ENCODE measurements at places on chromosomes 1 and 21. TPM values are rescaled to one million over a fixed set of nuclear protein-coding genes. Genes with fewer than 3 reads are reported as not detected.

- no peak for DNase-seq
These were observed 10.5 kb downstream of the ZMYM4 start for GRCh38 chr1:35278886-35279554.

DNA sequence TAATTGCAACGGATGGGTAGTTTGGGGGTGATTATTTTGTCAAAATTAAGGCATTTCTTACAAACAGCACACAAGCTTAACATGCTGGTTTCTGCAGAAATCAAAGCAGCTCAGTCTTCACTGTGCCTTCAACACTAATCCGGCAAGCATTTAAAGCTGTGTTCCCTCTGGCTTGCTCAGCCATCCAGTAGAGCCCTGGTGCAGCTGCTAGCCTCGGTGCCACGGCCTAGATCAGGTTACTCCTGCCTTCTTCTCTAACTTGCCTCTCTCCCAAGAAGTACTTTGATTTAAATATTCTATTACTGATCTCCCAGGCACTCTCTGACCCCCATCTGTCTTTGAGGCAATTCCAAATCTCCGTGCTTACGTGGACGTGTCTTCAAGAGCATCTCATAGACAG is 85.6 kb downstream of the GREM2 start:
- DNase-seq = no peak

GRCh38 chr1:241550318-241550717 is 18.1 kb downstream of the KMO start:
- DNase-seq = no peak

DNA sequence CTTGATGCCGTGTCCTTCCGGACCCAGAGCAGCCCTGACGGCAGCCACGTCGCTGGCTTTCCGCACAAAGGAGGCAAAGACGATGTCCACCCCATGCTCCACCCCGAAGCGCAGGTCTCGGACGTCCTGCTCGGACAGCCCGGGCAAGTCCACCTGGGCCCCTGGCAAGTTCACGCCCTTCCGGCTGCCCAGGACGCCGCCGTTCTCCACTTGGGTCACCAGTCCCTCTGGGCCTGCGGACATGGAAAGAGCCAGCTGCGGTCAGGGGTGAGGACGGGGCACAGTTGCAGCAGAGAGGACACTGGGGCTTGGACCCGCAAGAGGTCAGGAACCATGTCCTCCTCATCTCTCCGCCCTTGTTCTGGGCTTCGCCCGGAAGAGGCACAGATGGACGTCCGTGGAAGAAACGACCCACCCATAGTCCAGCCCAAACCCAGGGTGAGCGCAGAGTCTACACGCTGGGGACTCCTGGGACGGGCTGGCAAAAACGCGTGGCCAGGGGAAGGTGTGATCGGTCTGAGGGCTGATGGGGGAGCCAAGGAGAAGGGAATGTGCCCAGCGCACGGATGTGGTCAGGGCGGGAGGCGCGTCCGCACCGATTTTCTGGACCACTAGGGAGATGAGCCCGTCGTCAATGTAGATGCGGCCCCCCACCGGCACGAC is 6.6 kb downstream of the PKLR start:
- DNase-seq = no peak

DNA sequence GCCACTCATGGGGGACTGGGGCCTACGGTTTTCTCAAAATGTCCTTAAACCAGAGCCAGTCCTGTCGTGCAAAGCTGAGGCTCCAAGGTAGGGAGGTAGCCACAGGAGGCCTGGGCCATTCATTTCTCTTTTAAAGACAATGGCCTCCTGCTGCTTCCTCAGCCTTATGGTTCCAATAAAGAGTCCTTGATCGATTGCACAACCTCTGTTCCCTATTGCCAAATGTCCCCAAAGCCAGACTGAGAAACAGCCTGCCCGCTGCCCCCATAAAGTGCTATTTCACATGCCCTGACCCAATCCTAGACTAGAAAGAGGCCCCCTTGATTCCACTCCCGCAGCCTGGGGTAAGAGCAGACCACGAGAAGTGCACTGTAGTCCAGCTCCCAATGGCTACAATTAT is 166.7 kb downstream of the CLIC6 start:
- DNase-seq = no peak

GRCh38 chr1:203153989-203154821 is 21.4 kb downstream of the MYBPH start:
- no peak for DNase-seq

GRCh38 chr1:99662539-99663080 is 16.7 kb downstream of the PALMD start:
- DNase-seq = peak; percentile 79

DNA sequence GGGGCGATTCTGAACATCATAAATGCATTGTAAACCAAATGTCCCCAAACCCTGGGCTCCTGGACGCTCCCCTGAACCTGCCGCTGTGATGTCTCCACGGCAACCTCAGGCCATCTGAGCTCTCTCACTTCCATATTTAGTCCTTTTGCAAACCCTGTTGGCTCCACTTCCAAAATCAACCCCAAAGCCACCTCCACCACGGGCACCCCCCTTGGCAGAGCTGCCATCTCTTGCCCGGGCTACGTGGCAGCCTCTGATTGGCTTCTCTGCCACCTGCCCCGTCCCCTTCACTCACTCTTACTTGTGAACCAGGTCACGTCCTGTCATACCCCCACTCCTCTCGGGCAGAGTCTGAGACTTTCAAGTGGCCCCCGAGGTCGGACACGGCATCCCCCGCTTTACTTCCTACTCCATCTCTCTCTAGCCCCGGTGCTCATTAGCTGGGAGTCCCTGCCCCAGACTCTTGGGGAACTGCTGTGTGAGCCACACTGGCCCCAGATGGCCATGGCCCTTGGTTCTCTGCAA is 15.8 kb downstream of the PRXL2B start:
- DNase-seq = peak; percentile 37

- no peak for DNase-seq
These were observed 34.0 kb upstream of the BEND5 start for GRCh38 chr1:48810740-48811139.

DNA sequence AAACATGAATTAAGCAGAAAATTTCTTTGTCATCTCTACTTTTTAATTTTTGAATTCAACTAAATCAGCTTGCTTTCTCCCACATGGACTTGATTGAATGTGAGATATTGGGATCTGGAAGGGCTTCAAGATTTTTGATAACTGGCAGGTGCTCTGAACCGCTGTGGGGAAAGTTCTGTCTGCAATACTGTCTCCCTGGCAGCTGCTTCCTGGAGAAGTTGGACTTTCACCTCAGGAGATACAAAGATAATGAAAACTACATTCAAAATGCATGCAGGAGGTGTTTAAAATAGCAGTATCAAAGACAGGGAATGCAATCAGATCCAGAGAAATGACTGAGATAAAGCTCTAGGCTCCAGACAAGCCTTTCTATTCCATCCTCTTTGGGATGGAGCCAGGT is 338.3 kb downstream of the NEGR1 start:
- no peak for DNase-seq

DNA sequence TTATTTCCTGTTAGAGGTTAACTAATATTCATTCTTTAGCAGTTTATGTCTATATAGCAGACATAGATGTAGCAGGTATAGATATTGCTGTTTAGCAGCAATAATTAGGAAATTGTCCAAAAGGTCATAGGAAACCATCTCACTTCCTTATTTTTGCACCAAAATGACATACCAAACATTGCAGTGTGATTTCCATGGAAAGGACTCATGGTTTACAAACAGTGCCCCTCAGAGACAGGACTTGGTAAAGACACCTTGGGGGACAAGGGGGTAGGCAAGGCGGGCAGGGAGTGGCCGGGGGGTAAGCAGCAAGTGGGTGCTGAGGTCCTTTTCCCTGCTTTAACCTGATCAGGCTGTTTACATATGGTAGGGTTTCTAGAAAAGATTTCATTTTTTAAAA is 30.5 kb downstream of the BATF3 start:
- no peak for DNase-seq

DNA sequence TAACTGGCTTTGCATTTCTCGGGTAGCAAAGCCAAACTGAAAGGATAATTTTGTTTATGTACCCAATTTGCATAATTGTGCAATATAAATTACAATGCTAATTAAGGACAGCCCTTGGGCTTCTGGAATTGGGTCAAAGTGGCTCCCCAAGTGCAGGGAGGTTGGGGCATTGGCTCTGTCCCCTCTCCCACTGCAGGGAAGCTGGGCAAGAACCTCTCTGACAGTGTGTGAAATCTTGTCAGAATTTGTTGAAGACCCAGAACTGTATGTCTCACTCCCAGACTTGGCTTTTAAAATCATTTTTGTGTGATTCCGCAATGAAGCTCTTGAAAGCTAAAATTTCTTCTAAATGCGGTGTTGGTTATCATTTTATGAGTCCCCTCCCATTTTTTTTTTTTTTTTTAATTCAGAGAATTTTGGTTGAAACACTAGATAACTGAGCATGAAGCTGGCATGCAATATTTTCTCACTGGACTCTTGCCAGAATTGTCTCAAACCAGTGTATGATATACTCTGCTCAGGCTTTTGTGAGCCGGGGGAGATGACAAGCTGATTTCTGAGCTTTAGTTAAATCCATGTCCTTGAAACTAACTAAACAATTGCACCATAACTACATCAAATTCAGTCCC is 878.9 kb upstream of the CXADR start:
- DNase-seq = no peak

- DNase-seq = no peak
These were observed 89.9 kb upstream of the IPO9 start for GRCh38 chr1:201739080-201739479.

DNA sequence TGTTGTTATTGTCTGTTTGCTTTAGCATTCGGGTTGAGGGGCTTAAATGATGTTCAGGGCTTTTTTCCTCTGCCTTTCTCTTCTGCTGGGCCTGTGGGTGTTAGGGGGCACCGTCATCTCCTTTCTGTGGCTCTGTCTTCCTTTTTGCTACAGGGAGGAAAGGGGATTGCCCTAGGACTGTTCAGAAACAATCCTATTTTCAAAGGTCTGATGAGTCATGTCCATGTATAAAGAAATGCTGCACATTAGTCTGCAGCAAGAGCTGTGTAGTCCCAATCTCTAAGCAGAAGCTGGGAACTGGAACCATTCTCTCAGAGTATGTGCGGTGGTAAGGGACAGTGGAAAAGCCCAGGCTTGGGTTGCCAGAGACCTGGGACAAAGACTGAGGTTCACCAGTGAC is 462.3 kb downstream of the OMA1 start:
- no peak for DNase-seq

DNA sequence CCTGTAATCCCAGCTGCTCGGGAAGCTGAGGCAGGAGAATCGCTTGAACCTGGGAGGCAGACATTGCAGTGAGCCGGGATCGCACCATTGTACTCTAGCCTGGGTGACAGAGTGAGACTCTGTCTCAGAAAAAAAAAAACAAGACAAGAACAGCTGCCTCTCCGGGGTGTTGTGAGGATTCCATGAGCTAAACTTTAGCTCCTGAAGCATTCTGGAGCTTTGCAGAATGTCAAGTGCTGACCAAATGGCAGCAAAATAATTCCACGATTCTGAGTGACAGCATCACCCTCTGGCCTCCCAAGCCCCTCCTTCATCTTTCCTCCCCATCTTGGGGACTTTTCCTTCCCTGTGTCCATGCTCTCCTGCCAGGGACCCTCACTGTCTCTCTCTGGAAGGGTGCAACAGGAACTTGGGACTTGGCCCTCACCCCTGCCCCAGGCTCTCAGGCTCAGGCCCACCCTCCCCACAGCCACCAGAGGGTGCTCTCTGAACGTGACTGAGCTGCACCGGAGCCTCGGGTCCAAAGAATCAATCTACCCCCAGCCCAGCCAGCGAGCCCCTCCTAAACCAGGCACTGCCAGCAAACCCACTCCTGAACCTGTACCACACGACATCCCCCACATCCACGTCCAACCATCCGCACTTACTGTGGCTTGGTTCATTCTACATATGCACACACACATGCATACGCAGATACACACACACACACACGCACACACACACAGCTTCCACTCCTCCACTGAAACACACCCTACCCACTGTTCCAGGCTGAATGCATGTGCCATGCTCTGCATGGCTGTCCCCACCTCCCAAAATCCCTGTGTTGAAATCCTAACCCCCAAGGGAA is 45.7 kb downstream of the ACOT7 start:
- no peak for DNase-seq

GRCh38 chr1:197808880-197809279 is 33.6 kb upstream of the DENND1B start:
- DNase-seq = no peak

GRCh38 chr1:19000065-19000464 is 43.6 kb upstream of the IFFO2 start:
- no peak for DNase-seq

DNA sequence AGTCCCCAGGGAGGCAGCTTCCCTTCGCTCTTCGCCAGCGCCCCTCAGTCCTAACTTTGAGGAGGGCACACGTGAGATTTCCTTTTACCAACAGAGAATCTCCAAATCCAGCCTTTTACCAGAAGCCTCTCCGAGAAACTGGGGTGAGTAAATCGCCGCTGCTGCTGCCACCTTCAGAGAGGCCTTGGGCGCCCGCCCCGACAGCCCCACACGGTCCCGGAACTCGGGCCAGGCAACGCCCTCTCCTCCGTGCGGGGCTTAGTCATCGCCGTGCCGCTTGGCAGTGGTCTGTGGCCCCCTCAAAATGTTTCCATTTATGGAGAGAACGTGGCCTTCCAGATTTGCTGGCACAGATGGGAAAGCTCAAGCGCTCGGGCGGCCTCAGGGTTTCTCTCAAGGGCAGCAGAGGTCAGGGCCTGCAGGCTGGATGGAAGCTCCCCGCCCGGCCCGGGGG is 41.4 kb upstream of the COL6A2 start:
- peak; percentile 97 for DNase-seq

DNA sequence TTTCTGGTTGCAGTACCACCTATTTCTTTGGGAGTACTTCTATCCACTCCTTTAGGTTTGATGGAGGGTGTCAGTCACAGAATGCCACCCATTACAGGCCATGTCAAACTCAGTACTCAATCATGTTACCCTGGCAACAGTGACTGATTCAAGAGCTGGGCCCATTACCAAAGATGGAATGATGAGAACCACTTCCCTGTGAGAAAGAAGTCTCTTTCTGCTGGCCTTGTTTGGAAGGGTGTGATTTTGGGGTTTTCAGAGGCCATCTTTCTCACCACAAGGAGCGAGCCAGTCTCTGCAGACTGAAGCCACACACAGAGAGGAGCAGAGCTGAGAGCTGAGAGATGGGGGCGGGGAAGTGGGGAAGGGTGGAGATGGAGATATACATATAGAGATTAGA is 13.9 kb upstream of the STUM start:
- no peak for DNase-seq

DNA sequence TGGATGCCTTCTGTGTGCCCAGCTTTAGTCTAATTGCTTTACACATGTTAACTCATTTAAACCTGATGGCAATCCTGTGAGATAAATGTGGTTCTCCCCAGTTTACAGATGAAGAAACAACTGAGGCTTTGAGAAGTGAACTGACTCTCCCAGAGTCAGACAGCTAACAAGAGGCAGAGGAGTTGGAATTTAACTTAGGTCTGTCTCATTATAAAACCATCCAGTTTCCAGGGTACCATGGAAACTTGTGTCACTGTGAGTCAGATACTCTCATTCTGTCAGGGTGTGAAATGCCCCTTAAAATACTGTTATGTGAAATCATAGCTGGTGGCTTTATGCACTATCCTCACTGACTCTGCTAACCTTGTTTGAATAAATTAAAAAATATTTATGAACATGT is 206.6 kb downstream of the PBX1 start:
- DNase-seq = no peak

The AXDND1 gene
- polyA plus RNA-seq = not detected

The CYP4A22 gene
- polyA plus RNA-seq = not detected

The RPTN gene
- not detected for polyA plus RNA-seq

The ADAM30 gene
- polyA plus RNA-seq = not detected

The NBPF6 gene
- not detected for polyA plus RNA-seq

The DMRTA2 gene
- polyA plus RNA-seq = not detected
